Bronchial epithelial cell (primary cell): ENCODE measurements at places on chromosomes 7 and 10. TPM values are rescaled to one million over a fixed set of nuclear protein-coding genes. Genes with fewer than 3 reads are reported as not detected.
A peak's percentile ranks its signal among the peaks of the same experiment; 100 is the strongest.

GRCh38 chr10:79028056-79028430 lies 40.7 kb upstream of the ZMIZ1 start:
- no peak for DNase-seq

DNA sequence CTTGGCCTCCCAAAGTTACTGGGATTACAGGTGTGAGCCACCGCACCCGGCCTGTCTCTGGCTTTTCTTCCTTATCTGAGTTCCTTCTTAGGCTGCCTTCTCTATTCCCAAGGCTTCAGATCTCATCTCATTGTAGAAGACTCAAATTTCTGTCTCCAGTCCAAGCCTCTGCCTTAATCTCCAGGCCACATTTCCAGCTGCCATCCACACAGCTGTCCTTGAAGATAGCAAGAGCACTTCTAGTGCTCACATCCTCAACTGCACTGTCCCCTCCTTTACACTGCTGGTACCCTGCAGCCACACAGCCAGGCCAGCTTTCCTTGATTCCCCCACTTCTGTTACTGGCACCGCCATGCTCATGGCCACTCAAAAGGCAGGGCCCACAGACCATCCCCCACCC lies 35.6 kb downstream of the POLL start:
- no peak for DNase-seq

GRCh38 chr10:11782793-11783557 lies 40.2 kb upstream of the PROSER2 start:
- peak; percentile 73 for DNase-seq

DNA sequence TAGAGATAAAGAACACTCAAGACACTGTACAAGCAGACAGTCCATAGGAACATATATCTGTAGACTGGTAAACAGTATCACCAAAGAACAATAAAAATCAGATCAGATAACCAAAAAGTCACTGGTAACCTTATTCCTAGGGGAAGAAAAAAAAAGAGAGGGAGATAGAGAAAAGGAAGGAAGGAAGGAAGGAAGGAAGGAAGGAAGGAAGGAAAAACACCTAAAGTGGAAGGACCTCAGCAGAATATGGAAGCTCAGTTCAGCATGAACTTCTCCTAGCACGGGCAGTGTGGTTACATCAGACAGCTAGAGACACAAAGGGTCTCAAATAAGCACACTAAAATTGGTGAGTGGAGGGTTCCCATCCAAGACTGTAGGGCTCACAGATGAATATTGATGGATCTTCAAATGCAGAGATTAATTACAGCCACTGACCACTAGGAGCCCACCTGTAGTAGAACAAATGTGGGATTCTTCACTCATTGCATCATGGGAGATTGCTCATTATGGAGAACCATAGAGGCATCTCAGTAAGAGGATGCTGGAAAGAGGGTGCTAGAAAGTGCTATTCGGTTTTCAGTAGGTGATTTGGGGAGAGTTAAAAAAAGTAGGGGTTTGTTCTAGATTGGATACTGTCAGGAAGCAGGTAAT lies 293.4 kb upstream of the C7orf33 start:
- no peak for DNase-seq

DNA sequence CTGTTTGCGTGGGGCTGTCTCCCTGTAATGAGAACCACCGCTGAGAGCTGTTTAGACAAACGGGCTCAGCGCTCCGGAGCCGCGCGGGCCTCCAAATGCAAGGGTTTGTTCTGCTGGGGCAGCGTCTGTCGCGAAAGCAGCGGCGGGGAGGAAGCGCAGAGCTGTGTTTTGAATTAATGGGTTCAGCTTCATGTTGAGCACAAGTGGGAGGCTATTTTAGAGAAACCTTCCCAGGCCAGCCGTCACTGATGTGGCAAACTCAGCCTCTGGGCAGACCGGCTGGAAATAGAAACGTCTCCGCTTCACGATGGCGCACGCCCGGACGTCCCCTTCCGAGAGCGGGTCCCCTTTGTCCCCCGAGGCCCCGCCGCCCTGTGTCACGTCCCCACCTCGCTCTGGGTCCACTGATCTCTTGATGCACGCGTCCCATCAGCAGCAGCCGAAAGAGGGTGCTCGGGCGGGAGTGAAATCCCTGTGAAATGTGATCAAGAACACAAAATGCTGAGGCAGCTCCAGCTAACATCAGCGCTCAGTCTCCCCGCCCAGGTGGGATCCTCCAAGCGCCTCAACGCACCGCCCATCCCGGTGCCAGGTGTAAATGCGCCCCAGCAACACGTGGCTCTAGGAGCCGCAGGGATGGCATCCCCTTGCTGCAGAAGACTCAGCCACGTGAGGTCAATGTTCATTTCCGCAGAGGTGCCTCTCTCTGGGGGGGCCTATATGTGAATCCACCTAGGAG lies 44.9 kb downstream of the BAMBI start:
- no peak for DNase-seq

DNA sequence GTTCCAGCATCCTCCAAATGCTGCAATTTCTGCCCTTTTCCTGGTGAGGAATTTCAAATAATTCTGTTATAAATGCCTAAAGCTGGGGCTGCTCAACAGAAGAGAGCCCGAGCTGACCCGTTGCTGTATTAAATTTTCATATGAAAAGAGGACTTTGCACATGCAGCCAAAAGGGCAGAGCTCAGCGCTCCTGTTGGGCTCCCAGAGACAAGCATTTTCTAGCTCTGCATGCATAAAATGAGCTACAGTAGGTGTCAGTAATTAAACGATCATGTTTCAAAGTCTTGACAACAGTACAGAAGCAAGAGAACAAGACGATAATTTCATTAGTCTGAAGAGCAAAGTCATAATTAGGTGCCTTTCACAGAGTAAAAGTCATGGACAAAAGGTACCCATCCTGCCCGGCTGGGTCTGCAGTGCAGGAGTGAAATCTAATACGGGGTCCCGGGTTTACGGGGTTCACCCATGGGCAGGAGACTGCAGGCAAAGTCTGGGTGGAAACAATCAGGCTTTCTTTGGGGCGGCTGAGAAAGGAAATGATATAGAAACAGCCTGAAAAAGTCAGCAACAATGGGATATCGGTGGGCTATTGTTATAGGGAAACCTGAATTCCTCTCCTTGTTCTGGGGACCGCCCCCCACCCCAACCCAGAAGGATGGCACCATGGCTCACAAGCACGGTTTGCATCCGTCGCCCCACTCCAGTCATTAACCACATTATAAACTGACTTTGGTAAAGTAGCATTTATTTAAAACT lies 66.0 kb downstream of the EBF3 start:
- no peak for DNase-seq

DNA sequence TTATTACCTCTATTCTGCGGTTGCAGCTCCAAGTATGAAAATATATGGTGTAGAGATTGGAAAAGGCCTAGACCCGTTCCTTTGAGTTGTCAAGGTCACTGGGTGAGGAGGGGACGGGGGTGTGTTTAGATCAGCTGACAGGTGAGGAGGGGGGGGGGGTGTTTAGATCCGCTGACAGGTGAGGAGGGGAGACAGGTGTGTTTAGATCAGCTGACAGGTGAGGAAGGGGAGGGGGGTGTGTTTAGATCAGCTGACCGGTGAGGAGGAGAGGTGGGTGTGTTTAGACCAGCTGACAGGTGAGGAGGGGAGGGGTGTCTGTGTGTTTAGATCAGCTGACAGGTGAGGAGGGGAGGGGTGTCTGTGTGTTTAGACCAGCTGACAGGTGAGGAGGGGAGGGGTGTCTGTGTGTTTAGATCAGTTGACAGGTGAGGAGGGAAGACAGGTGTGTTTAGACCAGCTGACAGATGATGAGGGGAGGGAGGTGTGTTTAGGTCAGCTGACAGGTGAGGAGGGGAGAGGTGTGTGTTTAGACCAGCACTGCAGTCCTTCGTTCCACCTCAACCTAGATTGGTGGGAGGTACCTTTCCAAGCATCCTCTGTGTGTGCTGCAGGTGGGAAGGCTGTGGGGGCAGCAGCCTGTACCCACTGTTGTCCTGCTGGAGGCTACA lies 655.0 kb upstream of the ADARB2 start:
- DNase-seq = no peak

LRRC17 gene
- 0.26 and 0.38 TPM in 2 replicates for total RNA-seq

ADAM12 gene
- under 0.01 and 1.8 TPM in 2 replicates for total RNA-seq

GPR15LG gene
- 0.53 and 2.6 TPM in 2 replicates for total RNA-seq

ELN gene
- under 0.01 TPM in 2 replicates for total RNA-seq
